Hematopoietic multipotent progenitor cell treated with erythropoietin and hydrocortisone succinate and interleukin-3 and kit ligand, for 17 days (in vitro differentiated cells): ENCODE measurements at places on chromosomes 2 and 18.

DNA sequence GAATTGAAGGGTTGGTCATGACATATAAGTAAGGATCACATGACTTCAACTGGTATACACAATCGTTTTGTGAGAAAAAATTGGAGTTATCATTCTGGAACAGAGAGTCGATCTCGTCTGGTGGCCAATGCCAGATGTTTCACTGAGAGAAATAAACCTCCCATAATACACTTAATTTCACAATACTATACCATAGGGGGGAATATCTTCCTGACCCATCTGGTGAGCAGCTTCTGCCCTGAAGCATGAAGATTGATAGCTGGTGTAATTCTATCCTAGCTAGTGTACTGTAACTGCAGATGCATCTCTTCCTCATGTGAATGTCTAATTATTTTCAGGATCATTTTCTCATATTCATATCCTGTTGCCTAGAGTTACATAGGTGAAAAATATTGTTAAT lies 15.7 kb upstream of the CDH7 start:
- DNase-seq: no peak

GRCh38 chr2:118014492-118014824 lies 588 bp upstream of the CCDC93 start:
- DNase-seq: no peak

- no peak for DNase-seq
Observed at GRCh38 chr2:219638217-219638947, 11.0 kb downstream of the SLC4A3 start.

- DNase-seq: no peak
Observed at GRCh38 chr2:229129738-229130371, 141.2 kb downstream of the PID1 start.

- DNase-seq: no peak
Observed at GRCh38 chr18:25445430-25445829, 93.5 kb upstream of the ZNF521 start.

DNA sequence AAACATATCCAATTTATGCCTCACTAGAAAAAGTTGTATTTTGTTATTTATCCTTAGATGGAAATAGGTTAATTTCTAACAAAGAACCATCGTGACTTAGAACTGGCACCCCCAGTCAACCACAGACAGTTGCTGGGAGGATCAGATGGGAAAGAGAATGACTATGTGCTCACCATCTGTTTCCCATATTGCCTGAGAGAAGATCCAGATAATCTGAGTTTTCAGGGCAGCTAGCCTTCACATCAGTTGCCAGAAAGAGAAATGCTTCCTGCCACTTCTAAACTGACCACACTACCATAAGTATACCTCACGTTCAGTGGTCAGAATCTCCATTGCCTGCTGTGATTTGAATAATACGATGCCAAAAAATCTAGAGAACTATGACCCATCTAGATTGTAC lies 28.4 kb upstream of the NEB start:
- no peak for DNase-seq

GRCh38 chr18:35153609-35154272 lies 87.1 kb upstream of the ZNF397 start:
- DNase-seq: no peak

DNA sequence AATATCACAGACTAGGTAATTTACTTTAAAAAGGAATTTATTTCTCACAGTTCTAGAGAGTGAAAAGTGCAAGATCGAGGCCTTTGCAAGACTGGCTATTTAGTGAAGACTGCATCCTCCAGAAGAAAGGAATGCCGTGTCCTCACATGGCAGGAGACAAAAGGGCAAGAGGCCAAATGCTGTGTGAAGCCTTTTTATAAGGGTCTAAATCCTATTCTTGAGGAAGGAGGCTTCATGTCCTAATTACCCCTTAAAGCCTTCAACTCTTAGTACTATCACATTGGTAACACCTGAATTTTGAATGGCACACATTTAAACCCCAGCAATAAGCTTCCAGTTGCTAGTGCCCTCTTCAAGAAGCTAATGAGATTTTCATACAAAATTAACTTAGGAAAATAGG lies 1882.3 kb upstream of the PIK3C3 start:
- no peak for DNase-seq

- DNase-seq: peak; percentile 48
Observed at GRCh38 chr2:43425659-43426058, 170.2 kb downstream of the THADA start.

GRCh38 chr2:208579678-208580077 lies 173.1 kb downstream of the PTH2R start:
- no peak for DNase-seq

GRCh38 chr2:88545118-88545517 lies 82.1 kb downstream of the EIF2AK3 start:
- DNase-seq: no peak

DNA sequence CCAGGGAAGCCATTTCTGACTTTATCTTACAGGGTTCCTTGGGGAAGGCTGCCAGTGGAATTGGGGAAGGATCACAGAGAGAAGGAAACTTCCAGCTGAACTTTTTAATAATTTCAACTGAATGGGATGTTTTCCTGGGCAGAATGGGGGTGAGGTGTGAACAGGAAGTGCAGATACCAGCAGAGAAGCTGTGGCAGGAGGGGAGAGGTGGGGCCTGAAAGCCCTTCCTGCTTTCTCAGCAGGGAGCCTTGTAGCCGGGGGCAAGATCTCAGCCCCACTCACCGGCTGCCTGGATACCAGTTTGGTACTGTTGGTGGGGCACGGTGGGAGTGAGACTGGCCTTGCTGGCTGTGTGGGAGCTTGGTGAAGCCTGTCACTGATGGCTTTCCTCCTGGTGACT lies 170.5 kb downstream of the ZBTB7C start:
- DNase-seq: no peak

DNA sequence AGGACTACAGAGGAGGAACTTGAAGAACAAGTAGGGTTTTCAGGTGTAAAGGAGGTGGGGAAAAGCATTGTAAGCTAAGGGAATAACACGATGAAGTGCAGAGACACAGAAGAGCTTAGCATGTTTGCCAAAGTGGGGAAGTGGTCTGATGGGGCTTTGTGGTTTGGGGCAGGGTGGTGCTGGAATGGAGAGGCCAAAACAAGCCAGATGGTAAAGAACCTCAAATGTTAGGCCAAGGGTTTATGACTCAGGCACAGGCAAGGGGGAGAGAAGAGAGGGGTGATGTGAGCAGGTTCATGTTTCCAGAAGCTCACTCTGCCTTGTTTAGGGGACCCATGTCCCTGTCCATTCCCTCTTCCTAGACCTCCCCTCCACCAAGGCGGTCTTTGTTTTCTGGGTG lies 104.5 kb upstream of the YWHAQ start:
- no peak for DNase-seq

DNA sequence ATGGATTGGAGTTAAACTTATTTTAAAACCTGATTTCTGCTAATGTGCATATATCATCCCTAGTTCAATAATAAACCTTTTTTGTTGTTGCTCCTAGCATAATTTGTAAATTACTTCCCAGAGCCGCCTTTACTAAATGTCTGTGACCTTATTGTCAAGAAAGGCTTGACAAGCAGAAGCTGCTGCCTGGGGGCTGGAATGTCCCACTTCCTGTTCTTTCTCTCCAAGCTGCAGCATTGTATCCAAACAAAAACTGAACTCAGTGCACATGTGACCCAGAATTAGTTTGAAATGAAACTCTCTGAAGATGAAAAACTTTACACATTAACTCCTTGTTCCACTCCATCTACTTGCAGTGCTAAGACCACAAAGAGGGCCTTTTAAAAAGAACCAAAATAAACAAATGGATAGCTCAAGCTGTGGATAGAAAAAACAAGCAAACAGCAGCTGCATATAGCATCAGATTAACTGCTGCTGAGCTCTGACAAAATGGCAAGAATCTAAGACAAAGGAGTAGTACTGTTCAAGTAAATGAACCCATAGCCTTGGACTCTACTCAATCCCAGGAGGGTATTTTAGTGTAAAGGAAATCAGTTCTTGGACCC lies 99.8 kb upstream of the NEUROD1 start:
- no peak for DNase-seq

- DNase-seq: no peak
Observed at GRCh38 chr2:174334278-174334715, 457 bp upstream of the SP9 start.

GRCh38 chr2:230794497-230794896 lies 70.2 kb upstream of the ITM2C start:
- no peak for DNase-seq

- DNase-seq: no peak
Observed at GRCh38 chr2:219731173-219731572, 103.7 kb downstream of the SLC4A3 start.

DNA sequence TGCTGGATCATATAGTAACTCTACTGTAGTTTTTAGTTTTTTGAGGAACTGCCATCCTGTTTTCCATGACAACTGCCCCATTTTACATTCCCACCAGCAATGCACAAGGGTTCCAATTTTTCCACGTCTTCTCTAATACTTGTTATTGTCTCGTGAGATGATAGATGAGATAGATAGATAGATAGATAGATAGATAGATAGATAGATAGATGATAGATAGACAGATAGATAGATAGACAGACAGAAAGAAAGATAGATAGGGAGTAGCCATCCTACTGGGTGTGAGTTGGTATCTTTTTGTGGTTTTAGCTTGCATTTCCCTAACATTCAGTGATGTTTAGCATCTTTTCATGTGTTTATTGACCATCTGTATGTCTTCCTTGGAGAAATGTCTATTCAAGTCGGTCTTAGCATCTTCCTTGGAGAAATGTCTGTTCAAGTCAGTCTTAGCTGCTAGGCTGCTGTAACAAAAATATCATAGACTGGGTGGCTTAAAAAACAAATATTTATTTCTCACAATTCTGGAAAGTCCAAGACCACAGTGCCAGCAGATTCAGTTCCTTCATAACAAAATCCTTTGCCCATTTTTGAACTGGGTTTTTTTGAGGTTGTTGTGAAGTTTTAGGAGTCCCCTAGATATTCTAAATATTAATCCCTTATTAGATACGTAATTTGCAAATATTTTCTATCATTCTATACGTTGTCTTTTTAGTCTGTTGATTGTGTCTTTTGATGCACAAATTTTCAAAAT lies 98.5 kb downstream of the BIN1 start:
- DNase-seq: no peak

GRCh38 chr2:157362627-157363026 lies 37.0 kb upstream of the ERMN start:
- no peak for DNase-seq

DNA sequence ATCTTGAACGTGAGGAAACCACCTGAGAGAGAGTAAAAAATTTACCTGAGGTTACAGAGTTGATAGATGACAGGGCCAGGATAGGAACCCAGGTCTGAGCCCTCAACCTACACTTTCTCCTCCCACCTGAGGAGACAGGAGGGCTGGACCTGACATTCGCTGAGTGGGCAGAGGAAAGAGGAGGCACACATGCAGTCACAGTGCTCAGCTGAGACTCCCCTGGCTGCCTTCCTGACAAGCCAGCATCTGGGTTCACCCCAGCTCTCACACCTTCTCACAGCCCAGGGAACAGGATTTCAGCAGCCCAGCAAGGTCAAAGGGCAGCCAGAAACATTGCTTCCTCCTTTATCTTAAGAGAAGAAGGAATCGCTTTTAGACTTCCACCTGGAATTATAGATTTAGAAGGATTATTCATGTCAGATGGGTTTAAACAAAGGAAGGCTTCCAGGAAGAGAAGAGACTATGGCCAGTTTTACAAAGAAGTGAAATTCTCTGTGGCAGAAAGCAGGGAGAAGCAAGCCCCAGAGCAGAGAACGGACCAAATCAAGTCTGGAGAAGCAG lies 18.1 kb upstream of the PKDCC start:
- DNase-seq: no peak

GRCh38 chr2:138447889-138448570 lies 53.5 kb upstream of the SPOPL start:
- no peak for DNase-seq

DNA sequence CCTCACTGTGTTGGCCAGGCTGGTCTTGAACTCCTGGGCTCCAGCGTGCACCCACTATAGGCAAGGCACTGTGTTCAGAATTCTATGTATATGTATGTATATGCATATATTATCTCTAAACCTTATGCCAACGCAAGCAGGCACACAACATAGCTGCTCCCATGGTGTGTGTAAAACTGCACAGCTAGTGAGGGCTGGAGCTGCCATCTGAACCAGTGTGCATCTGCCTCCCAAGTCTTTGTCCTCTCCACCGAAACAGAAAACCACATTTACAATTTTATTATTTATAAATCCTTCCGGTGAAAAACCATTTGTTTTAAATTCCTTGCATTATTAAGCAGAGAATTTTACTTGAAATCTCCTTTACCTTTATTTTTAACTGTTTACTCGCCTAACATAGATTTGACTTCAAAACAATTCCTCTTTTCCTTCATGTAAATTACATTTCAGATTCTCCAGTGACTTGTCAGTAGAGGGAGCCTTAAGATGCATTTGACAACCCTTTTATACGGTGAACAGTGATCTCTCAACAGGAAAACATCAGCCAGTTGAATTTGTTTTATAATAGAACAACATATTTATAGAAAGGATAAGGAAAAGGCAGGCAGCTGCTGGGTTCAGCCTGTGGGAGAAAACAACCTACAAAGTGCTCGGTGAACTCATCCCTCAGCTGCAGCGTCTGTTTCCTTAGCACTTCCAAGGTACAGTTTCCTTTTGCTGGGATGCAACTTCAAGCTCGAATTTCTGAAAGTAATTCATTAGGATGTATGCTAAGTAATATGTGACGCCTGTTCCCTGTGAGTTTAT lies 101.2 kb downstream of the MYT1L start:
- DNase-seq: no peak

- DNase-seq: no peak
Observed at GRCh38 chr2:105309147-105309545, 20.4 kb downstream of the TGFBRAP1 start.

- no peak for DNase-seq
Observed at GRCh38 chr2:237132799-237133198, 47.1 kb downstream of the COPS8 start.

DNA sequence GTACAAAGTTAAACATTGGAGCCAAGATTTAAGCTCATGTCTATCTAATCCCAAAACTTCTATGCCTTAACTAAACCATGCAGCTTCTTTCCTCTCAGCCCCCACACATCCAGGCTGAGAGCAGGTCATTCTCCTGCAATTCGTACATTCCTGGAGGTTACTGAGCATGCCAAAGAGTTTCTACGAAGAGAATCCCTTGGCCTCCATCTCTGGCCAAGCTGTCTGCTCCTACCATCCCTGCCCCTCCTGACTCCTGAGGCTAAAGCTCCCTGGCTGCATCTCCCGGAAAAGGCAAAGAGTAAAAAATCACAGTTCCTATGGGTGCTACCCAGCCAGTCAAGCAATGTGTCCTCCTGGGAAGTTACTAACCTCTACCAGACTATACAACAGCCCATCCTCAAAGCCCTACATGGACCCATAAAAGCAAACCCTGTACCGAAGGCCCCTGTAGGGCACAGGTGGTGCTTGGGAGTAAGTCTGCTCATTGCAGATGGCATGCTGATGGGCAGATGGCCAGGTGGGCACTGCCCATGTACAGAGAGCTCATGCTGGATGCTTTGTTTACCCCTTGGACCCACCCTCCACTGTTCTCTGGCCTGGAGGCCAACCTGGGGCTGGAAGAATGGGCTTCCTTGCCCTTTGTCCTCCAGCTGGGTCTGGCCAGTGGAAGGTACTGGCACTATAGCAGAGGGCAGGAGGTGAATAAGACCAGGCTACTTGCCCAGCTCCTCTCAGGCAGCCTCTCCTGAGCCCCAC lies 99.5 kb downstream of the TTC32 start:
- no peak for DNase-seq
